ENCODE measurements at places on chromosomes 5 and 9.

GRCh38 chr5:40560474-40561110 lies 119.1 kb upstream of the PTGER4 start:
- DNase-seq: no peak

- peak; percentile 34 for DNase-seq
Observed at GRCh38 chr9:21812946-21813568, 10.6 kb downstream of the MTAP start.

GRCh38 chr5:71782771-71783770 lies 64.0 kb downstream of the CARTPT start:
- DNase-seq: peak; percentile 47

DNA sequence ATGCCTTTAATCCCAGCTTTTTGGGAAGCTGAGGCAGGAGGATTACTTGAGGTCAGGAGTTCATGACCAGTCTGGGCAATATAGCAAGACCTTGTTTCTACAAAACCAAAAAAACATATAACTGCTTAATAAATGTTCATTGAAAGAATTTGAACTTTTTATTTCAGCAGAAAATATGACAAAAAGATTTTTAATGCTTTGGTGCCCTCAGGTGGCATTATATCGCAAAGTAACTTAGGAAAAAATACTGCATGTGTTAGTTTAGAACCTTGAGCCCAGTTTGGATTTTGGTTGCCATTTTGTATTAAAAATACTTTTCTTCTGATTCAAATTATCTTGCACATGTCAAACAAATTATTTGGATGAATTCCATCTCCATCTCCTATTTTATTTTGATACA lies 103.2 kb downstream of the GPBP1 start:
- no peak for DNase-seq

GRCh38 chr5:62182802-62183201 lies 123.2 kb upstream of the KIF2A start:
- no peak for DNase-seq

DNA sequence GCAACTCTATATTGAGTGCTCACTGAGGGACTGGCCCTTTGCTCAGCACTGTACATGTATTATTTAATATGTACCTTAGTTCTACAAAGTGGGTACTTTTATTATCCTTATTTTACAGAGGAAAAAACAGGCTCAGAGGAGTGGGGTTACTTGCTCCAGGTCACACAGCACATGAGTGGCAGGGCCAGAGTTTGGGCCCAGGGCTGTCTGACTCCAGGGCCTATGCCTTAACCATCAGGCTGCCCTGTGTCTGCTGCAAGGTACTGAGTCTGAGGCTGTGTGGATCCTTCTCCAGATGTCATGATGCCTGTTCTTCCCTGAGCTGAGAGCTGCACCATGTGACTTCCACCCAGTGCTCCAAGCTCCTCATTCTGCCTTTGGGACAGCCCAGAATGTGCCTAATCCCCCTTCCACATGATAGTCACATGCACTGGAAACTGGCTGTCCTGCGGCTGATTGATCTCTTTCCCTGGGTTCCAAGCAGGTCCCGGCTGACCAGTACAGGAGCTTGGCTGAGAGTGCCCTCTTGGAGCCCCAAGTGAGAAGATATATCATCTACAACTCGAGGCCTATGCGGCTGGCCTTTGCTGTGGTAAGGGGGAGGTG lies 15.4 kb downstream of the TMEM268 start:
- DNase-seq: no peak

DNA sequence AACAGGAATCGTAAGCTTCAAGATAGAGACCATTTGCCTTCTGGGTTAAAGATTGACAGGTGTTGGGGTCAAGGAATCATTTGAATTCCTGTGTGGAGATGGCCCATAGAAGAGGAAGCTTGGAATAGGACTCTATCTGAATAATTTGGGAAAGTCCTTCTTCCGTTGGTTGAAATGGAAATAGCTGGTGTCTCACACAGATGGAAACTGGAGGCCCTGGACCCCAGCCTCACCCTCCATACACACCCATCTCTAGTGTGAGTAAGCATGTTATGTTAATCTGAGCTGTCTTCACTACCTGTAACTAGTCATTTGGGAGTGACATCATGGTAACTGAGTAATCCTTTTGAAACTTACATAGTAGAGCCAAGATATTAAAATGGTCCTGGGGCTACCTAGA lies 184.4 kb downstream of the CD180 start:
- DNase-seq: no peak

DNA sequence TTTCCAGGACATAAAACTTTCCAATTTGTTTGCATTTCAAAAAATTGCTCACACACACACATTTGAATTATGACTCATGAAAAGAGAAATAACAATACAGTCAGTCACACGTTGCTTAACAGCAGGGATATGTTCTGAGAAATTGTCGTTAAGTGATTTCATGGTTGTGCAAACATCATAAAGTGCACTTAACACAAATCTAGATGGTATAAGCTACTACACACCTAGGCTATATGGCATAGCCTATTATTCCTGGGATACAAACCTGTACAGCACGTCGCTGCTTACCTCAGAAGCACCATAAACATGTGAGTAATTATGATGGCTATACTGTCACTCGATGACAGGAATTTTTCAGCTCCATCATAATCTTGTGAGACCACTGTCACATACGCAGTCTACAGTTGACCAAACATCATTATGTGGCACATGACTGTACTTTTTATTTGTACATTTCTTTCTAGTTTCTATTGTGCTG lies 378.2 kb downstream of the ACTL7B start:
- DNase-seq: no peak

GRCh38 chr5:149166591-149167100 lies 25.4 kb downstream of the ABLIM3 start:
- DNase-seq: no peak

- no peak for DNase-seq
Observed at GRCh38 chr9:129509533-129509928, 111.4 kb downstream of the C9orf50 start.

- DNase-seq: no peak
Observed at GRCh38 chr9:124567362-124567761, 60.2 kb upstream of the NR5A1 start.

GRCh38 chr5:124980163-124980941 lies 233.9 kb upstream of the ZNF608 start:
- DNase-seq: no peak

GRCh38 chr5:138990986-138991590 lies 116.0 kb upstream of the LRRTM2 start:
- no peak for DNase-seq

GRCh38 chr9:99000476-99001395 lies 57.0 kb downstream of the COL15A1 start:
- DNase-seq: peak; percentile 47

GRCh38 chr9:5721279-5722087 lies 92.6 kb downstream of the RIC1 start:
- no peak for DNase-seq

GRCh38 chr5:124537107-124537506 lies 209.3 kb downstream of the ZNF608 start:
- no peak for DNase-seq

- no peak for DNase-seq
Observed at GRCh38 chr5:164000819-164001218, 495.4 kb downstream of the MAT2B start.

DNA sequence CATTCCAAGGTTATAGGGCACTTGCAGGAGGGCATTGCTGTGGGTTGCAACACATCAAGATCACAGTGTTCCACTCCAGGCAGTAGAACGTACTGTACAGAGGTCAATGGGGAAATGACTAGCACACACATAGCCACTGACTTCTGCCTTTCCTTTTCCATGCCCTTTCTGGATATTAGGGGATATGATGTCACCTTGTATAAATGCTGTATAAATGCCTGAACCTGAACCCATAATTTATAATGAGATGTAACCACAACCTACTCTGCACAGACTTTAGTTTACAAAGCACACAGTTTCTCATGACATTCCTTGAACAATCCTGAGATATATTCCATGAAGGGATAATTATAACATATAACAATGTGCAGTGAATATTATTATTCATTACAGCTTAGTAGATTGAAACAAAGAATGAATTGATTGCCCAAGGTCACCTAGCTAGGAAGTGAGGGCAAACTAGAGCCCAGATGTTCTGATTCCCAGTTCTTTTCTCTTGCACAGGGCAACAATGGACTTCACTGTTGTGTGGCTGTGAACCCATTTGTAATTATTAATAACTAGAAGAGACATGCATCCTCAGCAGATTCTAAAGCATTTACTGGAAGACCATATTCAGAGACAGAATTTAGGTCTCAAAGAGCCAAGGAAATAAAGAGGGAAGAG lies 5.6 kb upstream of the ABLIM3 start:
- DNase-seq: no peak

DNA sequence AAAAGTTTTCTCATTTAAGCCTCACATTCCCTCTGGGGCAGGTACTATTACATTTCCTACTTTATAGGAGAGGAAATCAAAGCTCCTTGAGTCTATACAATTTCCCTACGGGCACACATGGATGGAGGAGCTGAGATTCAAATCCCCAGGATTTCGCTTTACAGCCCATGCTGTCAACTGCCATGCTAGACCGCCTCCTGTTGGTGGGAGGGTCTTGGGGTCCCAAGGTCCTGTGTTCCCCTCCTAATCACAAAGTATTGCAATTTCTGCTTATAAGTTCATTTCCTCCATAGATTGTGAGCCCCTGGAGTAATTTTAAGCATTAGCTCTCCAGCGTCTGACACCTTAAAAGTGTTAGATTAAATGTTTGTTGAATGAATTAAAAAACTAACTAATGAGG lies 95.9 kb upstream of the SMARCA2 start:
- no peak for DNase-seq

DNA sequence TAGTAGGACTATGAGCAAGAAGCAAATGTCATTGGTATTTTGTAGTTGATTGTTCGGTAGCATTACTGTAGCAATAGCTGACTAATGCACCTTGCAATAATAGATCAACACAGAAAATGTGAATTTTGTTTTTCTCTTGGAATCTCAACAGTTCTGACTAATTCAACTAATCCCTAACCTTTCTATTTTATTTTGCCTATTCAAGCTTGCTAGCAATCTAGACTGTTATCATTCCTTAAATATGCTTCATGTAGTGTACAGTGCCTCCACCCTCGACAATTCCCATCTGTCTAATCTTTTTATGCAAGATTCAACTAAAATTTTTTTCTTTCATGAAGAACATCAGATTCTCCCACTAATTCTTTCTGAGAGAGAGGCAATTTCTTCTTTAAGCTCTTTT lies 570.6 kb downstream of the PDE4D start:
- no peak for DNase-seq

- DNase-seq: no peak
Observed at GRCh38 chr9:97831843-97832636, 21.0 kb upstream of the FOXE1 start.

- no peak for DNase-seq
Observed at GRCh38 chr5:87885758-87886157, 382.9 kb downstream of the TMEM161B start.

GRCh38 chr5:69364414-69364813 lies 4.9 kb downstream of the AK6 start:
- DNase-seq: no peak

- no peak for DNase-seq
Observed at GRCh38 chr9:72937545-72937944, 15.3 kb downstream of the ALDH1A1 start.

DNA sequence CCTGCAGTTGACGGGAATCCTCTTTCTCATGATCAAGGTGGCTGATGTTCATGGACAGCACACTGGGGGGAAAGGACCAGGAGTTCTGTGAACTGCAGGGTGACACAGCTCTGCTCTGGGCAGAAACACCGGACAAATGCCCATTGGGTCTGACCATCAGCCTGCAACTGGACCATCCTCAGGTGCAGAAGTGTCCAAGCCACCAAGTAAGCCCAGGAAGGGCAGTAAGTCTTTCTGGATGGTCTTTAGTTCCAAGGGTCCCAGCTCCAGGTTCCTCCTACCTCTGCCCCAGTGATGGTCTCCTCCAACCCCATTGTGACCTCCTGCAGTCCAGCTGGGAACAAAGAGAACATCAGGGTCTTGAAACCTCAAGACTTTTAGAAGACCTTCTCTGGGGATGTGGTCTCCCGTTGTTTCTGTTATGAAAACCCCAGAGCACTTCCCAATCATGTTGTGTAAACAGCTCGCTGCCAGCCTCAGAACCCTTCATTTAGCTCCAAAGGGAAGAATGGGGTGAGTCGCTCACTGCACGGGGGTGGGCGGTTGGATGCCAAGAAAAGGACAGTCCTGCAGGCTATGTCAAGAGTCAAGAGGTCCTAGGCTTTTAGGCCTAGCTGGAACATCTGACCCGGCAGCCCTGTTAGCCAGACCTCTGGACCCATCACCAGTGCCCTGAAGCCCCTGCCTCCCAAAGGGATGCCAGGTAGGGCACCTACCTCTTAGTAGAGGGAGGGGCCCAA lies 41.8 kb upstream of the TCF7 start:
- no peak for DNase-seq

- peak; percentile 18 for DNase-seq
Observed at GRCh38 chr5:35436400-35437057, 181.1 kb upstream of the SPEF2 start.

DNA sequence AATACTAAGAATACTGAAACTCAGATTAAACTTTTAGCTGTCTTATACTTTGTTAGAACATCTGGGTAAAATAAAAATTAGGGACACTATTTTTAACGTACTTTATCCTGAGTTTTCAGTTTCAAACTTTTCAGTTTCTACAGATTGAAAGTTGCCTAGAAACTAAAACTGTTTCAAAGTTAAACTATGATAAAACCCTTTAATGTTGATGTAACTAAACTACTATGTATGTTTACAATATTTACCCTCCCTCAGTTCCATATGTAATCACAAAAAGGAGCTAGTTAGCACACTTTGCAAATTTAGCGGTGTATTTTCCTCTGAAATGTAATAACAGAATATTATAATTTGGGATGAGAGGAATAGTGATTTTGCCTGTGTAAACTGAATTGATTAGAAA lies 105.9 kb downstream of the MTREX start:
- DNase-seq: no peak

GRCh38 chr9:128117613-128118471 lies 9.7 kb downstream of the PTGES2 start:
- DNase-seq: peak; percentile 96

- no peak for DNase-seq
Observed at GRCh38 chr5:1910081-1910760, 27.5 kb upstream of the IRX4 start.

DNA sequence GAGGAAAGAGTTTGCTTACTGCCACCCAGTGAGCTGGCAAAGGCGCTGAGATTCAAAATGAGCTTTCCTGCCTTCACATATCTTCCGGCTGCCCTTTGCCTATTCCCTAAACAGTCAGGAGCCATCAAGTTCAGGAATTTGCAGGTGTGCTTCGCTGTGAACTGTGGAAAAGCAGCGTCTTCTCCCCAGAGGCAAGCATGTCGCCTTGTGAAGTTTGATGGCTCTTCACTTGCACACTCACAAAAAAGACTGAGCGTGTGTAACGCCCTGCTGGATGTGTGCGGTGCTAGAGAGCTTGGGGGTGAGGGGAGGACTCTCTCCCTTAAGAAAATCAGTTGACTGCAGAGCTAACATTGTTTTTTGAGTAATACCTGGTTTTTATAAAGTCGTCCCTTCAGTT lies 288.7 kb downstream of the DOCK8 start:
- no peak for DNase-seq

GRCh38 chr9:22119522-22120158 lies 110.5 kb upstream of the CDKN2B start:
- DNase-seq: no peak

DNA sequence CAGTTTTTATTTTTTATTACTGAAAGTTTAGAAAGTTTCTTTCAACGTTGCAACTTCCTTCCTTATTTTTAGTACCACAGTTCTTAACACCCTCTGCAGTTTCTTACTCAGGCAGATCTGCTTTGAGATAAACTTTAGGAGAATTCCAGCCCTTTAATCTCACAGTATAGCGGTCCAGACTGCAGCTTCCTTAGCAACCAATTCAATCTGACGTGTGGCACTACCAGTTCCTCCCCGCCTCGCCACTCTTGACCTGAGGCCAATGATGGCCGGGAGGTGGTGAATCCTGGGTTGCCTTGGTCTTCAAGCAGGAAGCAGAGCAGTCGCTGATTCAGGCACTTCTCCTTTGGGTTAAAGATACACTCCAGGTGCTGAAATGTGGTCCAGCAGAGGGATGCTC lies 334.3 kb upstream of the TRPC7 start:
- no peak for DNase-seq
